ENCODE measurements at places on chromosomes 6 and 20.

DNA sequence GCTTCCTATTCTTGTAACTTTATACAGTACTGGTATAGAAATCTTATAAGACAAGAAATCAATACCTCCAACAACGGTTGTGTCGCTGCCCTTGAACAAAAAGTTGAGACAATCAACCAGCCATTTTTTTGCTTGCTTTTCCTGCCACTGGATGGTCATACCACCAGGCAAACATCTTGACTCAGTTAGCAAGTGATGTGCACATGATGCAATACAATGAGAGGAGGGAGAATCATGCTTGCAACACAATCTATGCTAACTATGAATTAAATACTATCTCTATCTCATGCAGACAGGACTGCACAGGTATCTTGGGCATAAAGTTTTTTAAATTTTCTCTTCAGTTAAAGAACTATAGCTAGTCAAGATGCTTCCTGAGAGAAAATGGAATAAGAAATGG is 877.7 kb upstream of the CITED2 start:
- DNase-seq = no peak

DNA sequence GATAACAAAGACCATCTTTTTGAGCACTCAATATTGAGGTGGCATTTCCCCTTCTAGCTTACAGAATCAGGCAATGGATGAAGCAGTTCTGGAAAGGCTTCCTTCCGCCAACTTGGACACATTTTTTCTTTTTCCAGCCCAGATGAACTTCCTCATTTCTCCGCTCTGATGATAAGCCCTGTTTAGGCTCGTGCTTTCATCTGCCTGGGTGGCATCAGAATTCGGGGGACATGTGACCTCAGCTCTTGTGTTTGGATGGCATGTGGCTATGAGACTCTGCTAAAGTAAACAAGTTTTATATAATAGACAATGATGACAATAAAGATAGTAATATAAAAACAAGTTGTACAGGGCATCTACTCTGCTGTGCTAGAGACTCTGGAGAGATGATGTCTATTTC is 796.7 kb downstream of the DHX35 start:
- DNase-seq = no peak

DNA sequence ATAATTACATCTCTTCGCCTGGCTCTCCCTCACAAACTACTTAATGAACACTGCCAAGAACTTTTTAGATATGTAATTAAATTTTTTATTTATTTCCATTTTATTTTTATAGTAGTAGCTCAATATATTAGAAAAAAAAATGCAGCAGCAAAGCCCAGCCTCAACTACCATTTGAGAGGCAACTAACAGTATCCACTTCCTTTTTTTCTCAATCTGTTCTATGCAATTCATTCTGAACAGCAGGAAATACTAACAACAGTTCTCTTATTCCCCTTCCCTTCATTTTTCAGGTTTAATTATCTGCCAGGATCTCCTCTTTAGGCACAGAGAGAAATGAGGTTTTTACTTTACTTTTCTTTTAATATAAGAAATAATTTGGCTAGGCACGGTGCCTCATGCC is 112.7 kb downstream of the ZNF217 start:
- DNase-seq = no peak

GRCh38 chr6:38797391-38797790 is 82.3 kb downstream of the DNAH8 start:
- no peak for DNase-seq

GRCh38 chr6:159456349-159456748 is 236.7 kb downstream of the SOD2 start:
- no peak for DNase-seq

- no peak for DNase-seq
Observed at GRCh38 chr6:144778773-144779492, 493.8 kb downstream of the UTRN start.

DNA sequence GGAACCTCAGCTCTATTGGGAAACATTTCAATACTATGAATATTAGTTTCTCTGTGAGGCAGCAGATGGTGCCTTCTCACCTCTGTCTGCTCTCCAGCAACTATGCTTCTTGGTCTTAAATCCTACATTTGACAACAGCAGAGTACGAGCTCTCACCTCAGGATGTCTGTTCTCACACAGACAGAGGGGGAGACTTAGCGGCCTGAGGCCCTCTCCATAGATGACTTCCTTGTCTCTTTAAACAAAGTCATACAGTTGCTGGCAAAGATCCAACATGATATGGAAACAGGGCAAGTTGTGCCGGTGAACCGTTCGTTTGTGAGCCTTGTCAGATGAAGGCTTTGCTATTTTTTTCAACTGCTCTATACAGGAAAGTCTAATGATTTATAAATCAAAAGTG is 43.7 kb upstream of the GABRR1 start:
- DNase-seq = no peak

- no peak for DNase-seq
Observed at GRCh38 chr6:145886228-145886956, 71.8 kb upstream of the FBXO30 start.

DNA sequence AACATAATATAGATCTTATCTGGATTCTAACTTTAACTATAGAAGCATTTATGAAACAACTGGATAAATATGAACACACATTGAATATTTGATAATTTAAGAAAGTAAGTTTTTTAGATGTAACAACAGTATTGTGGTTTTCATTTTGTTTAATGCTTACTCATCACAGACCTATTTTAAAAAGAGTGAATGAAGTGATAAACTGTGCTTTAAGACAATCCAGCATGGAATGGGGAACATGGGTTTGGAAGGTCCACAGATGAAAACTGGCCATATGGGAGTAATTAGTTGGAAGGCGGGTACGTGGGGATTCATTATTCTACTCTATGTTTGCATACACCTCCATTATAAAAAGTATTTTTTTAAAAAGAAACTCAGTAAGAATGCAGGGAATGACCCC is 21.2 kb downstream of the EPB41L2 start:
- no peak for DNase-seq

GRCh38 chr6:24428615-24429014 is 25.9 kb downstream of the MRS2 start:
- DNase-seq = no peak

DNA sequence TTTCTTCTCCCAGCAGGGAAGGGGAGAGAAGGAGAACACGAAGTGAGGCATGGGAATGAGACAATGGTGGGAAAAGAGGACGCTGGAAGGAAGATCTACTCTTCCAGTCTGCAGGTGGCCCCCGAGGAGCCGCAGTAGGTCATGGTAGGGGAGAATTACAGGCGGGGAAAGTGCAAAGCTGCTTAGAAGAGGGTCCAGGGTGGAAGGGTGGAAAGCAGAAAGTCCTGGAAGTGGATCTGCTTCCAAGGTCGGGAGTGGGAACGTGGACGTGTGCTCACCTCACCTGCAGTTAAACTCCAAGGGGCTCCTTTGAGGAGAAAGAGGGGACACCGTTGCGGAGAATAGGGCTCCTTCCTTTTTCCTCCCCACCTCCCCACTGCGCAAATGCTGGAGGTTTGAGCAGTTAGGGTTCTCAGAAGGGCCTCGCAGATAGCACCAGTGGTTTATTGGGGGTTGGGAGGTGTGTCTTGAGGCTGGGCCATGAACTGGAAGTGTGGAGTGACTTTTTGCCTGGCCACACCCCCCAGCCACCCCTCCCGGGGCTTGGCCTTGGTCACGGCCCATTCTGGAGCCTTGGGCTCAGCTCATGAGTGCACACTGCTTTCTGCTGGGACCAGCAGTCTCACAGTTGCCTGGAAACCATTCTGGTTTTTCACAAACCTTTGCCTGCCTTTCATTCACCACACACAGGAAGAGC is 100.4 kb upstream of the MLN start:
- DNase-seq = peak; percentile 78

GRCh38 chr6:39077882-39078594 is 29.5 kb downstream of the GLP1R start:
- no peak for DNase-seq

GRCh38 chr6:106244931-106245330 is 80.6 kb downstream of the ATG5 start:
- no peak for DNase-seq

- no peak for DNase-seq
Observed at GRCh38 chr6:1129131-1129530, 182.8 kb upstream of the FOXQ1 start.

DNA sequence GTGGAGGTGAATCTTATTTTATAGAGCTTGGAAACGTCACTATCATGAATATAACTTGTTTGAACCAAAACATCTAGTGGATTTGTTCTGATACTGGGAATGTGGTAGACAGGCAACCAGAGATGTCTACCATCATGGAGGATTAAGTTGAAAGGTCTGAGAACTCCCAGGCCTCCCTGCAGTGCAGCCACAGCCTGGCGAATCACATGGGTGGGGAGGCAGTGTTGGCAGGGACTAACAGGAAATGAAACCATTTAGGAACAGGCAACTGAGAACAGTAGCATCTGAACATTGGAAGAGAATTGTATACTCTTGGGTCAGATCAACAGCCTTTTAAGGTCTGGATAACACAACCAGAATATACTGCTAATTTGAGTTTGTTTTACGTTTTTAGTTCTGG is 22.3 kb upstream of the CEP162 start:
- DNase-seq = no peak

GRCh38 chr6:31776485-31776988 is 591 bp downstream of the VWA7 start:
- DNase-seq = no peak

DNA sequence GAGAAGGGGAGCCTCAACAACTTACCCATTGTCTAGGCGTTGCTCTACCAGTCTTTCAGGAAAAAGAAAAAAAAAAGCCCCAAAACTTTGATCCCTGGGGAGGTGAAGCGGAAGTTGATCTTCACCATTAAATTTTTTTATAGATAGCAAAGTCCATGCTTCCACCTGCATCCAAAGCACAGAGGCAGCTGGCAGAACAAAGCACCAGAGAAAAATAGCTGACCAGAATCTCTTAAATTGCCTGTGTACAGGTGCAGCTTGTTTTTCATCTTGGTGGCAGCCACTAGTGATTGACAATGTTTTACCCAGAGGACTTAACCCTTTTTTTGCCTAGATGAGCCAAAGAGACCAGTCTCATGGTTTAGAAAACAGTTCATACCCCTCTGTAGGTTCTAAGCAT is 86.0 kb downstream of the MYB start:
- DNase-seq = no peak

DNA sequence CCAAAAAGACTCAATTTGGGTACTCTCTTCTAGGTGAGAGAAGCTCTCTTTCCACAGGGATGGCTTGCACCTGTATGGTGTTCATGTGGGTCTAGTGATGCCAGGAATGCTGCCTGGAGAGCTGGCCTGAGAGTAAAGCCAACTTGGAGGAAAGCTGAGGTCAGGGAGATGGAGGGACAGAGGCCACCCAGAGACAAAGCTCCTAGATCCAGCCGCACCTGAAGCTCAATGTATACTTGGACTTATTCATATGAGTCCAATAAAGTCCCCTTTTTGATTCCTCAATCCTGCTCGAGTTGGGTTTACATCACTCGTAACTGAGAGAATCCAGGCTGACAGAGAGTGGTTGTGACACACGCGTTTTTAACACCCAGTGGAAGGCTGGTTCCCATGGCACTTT is 33.8 kb downstream of the SULF2 start:
- no peak for DNase-seq

DNA sequence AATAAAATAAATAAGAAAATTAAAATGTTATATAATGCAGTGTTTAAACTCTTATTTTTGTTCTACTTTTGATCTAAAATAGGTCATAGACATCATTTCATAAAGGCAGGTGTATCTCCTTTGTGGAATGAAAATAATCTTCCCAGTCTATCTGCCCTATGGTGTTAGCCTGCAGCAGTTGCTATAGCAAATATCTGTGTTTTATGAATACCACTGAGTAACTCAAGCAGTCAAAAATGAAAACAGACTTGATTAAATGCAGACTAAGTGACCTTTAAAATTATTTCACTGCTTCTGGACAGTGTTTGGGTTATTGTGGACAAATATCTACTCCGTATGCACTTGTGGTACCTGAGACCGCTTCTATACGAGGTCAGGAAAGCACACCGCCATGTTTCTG is 11.8 kb downstream of the HTR1B start:
- no peak for DNase-seq

GRCh38 chr20:39829661-39830060 is 859.4 kb downstream of the MAFB start:
- peak; percentile 30 for DNase-seq

- DNase-seq = no peak
Observed at GRCh38 chr20:8782804-8783203, 286.1 kb upstream of the PLCB4 start.

DNA sequence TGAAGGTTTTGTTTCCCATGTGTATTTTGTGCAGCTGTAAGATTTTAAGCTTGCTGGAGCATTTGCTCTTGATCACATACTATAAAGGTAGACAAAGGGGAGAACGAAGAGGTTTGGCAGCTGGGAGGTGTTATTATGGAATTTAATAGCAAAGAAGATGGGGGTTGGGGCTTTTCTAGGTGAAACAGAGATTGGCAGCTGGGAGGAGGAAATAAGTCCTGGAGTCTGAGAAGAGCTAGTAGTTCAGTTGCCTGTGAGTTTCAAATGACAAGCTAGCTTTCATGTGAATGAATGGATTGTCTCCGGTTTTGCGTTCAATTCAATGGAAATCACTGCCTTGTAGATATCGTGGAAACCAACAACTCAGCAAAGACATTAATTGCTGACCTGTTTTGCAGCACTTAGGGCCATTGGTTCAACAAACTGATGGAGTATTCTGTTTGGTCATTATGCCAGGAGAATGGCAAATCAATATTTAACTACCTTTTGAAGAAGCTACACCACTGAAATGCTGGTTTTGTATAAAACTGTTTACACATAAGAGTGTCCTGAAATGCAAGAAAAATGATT is 38.1 kb upstream of the FLRT3 start:
- DNase-seq = no peak

GRCh38 chr6:87407561-87407900 is 241 bp upstream of the CFAP206 start:
- no peak for DNase-seq

GRCh38 chr20:49420811-49421295 is 61.6 kb downstream of the KCNB1 start:
- no peak for DNase-seq

GRCh38 chr6:1230689-1231605 is 81.0 kb upstream of the FOXQ1 start:
- DNase-seq = no peak

- no peak for DNase-seq
Observed at GRCh38 chr6:75065523-75065922, 140.3 kb downstream of the COL12A1 start.

GRCh38 chr20:56995149-56995548 is 271.3 kb downstream of the BMP7 start:
- DNase-seq = no peak

- no peak for DNase-seq
Observed at GRCh38 chr20:41261260-41261659, 56.3 kb downstream of the ZHX3 start.

DNA sequence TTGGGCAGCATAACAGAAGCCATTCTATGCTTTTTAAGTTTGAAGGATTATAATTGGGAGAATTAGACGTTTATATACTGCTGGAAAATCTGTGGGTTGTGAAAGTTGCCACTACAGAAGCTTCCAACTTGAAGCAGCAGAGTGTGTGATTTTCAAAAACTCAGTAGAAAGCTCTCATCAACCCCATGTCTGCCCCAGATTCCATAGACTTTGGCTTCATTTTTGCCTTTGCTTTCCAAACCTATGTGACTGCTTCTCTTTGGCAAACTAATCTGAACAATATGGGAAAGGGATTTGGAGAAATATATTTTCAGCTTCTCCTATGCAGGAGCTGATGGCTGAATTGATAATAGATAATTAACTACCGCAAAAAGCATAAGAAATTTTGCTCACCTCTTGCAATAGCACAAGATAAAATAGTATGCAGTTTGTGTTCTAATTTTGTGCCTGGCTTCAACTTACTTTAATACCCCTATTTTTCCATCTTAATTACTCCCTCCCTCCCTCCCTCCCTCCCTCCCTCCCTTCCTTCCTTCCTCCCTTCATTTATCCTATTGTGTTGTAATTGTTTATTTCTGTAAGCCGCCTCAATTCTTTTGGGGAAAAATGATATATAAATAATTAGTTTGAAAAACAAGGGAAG is 214.1 kb upstream of the HS3ST5 start:
- no peak for DNase-seq
